ENCODE measurements at places on chromosomes 12 and 14. TPM values are rescaled to one million over a fixed set of nuclear protein-coding genes. Genes with fewer than 3 reads are reported as not detected.

GRCh38 chr14:104558231-104559027, 21.1 kb upstream of the C14orf180 start:
- DNase-seq = no peak

DNA sequence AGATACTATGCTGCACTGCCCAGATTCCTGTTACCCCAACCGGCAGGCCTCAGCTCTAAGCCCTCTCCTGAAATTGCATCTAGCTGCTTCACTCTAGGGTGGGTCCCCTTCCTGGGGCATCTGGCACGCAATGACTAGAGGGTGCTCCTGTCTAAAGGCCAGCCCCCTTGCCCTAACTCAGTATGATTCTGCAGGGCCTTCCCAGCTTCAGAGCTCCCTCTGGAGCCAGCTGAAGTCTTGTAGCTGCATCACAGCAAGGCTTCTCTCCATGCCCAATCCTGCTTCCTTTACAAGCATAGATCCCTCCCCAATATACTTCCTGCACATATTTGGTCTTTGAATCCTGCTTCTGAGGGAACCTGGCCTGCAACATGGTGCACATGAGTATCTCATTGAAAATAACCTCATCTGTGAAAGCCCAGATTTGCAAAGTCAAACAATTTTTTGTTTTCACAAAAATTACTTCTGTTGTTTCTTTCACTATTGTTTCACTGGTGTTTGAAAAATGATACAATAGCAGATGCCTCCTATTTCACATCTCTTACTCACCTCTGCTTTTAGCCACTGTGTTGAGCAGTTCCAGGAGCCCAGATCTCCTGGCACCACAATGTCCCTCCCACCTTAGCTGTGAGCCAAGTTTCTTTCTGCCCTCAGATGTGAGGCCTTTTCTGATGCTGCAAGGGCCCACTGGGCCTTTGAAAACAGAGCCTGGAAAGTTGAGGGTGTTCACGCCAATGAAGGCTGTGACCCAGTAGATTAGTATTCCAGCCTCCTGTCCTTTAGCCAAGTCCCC, 169.5 kb upstream of the EGLN3 start:
- DNase-seq = no peak

DNA sequence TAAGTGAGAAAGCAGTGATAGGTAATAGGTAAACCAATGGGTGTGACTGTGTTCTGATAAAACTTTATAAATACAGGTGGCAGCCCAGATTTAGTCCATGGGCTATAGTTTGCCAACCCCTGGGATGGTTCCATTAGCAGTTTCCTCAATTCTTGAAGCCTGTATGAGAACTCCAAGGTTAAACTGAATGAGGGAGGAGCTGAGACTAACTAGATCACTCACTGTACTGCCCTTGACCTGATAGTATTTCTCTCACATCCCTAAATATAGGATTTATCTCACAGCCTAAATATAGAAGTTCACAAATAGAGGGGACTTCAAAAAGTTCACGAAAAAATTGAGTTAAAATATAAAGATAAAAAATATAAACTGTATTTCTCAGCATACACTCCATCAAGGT, 439.6 kb upstream of the CCDC196 start:
- DNase-seq = no peak

- DNase-seq = no peak
These were observed 25.3 kb downstream of the DRAM1 start for GRCh38 chr12:101902641-101903040.

KRT85 gene
- not detected for polyA plus RNA-seq

Data from HepG2 (cell line).